ENCODE measurements at places on chromosomes 13 and 19.

DNA sequence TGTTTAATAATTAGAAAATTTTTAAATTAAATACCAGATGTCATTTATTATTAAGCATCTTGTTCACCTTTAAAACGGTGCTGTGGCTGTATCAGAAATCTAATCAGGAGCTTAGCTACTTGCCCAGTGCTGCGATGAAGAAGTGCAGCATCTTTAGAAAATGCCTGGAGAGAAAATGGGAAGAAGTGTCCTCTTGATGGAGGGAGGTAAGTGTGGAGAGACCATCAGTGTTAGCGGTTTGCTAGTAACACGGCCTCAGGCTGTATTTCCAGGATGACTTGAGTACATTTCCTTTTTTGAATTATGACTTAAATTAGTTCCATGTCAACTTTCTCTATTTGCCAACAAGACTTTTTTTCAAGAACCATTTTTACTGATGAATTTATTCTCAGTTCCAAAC is 74.1 kb downstream of the SHISA2 start:
- no peak for DNase-seq

DNA sequence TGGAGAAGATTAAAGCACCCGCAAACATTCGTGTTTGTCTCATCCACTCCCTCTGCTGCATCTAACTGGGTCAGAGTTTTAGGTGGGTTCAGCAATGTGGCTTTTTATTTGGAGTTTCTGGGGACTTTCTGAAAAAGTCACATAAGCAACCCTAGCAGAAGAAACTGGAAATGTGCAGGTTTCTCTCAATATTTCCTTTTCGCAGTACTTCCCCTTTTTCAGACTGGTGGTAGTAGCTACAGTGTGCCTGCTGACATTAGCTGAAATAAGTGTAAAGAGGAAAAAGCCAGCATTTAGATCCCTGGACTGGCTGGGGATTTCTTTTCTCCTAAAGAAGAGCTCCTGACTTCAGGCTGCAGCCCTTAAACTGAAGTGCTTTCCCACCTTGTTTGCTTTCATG is 15.9 kb upstream of the OLFM4 start:
- DNase-seq = peak; percentile 6

DNA sequence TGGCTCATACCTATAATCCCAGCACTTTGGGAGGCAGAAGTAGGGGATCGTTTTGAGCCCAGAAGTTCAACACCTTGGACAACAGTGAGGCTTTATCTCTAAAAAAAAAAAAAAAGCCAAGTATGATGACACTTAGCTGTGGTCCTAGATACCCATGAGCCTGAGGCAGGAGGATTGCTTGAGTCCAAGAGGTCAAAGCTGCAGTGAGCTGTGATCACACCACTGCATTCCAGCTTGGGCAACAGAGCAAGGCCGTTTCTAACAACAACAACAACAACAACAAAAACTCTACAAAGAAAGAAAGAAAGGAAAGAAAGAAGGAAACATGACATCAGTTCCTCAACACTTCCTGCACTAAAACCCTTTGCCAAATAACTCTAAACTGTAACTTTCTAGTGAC is 265.1 kb upstream of the DACH1 start:
- no peak for DNase-seq

GRCh38 chr13:45833663-45834375 is 17.7 kb downstream of the SIAH3 start:
- no peak for DNase-seq

DNA sequence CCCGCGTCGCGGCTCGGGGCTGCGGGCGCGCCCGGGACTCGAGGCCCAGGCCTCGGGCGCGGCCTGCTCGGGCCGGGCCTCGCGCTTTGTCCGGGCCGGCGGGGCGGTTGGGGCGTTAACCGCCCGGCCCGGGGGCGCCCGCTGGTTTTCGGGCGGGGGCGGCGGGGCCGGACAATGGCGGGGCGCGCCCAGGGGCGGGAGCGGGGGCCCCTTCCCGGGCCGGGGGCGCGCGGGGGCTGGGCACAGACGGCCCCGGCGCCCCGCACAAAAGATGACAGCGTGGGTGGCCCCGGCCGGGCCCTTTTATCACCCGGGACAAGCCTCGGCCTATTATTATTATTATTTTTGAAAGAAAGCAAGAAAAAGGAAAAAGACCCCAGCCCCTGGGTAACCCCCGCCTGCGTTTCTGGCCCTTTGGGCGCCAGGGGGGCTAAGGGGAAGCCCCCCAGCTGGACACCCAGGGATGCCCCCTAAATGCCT is 419 bp downstream of the KDM4B start:
- DNase-seq = no peak
